Astrocyte (in vitro differentiated cells and primary cell): ENCODE measurements at places on chromosomes 2 and 18.

GRCh38 chr18:63763831-63764600 is 11.2 kb upstream of the SERPINB7 start:
- H3K4me1 ChIP-seq: peaks cover 7% of the 10 kb centered on the region
- H3K4me3 ChIP-seq: no peak overlapping the region
- H3K27me3 ChIP-seq: no peaks in the 10 kb centered on the region
- H3K27ac ChIP-seq: no peak overlapping the region

DNA sequence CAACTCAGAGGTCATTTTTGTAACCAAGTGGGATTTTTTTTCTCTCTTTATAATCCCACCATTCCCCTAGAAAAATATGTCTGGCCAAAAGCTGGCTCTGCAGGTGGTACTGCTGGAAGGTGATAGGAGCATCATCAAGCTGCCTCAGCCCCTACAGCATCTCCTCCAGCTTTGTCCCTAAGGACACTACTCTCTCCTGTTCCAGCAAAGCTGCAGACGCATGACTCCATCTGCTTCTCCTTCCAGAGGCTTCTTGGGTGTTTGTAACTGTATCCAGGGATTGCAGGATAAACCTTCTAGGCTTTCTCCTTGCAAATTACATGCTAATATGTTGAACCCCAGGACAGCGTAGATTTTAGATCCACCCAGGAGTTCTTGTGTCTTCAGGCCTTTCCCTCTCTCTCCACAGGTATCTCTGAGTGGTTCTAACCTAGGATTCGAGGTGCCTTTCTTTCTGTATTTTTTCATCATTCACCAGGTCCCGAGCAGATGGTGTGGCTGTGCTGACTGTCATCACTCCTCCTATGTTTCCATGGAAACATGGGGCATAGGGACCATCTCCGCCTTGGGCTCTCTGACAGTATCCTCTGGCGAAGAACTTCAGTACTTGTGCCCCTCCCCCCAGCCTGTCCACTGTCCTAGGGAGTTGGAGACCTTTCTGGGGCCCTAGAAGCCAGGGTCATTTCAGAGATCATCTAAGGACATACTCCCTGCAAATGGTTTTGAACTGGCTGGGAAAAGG is 34.3 kb downstream of the AFF3 start:
- no peaks in the 10 kb centered on the region for H3K27me3 ChIP-seq
- no peaks in the 10 kb centered on the region for H3K36me3 ChIP-seq
- H3K4me1 ChIP-seq: peaks cover 14% of the 10 kb centered on the region
- DNase-seq: no peak

DNA sequence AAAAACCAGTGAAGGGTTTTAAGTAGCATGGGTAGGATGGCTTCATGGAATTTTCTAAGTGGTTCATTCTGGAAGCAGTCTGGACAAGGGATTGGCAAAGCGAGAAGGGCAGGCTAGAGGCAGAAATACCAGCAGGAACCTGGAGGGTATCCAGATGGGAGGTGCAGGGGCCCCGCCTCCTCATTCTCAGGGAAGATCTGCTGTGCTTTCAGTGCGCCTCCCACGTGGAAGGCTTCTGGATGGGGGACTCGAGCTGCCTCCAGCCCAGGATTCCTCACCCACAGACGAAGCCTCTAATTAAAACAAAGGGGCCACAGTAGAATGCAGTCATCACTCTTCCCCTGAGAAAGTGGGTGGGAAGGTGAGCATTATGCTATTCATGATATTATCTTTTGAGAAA is 79.8 kb downstream of the VSNL1 start:
- H3K4me1 ChIP-seq: peaks cover 34% of the 10 kb centered on the region
- H3K27ac ChIP-seq: peak overlapping the region; percentile 62
- no peaks in the 10 kb centered on the region for H3K36me3 ChIP-seq
- H3K27me3 ChIP-seq: no peaks in the 10 kb centered on the region
- DNase-seq: peak; percentile 71

GRCh38 chr2:226652983-226653765 is 146.4 kb downstream of the IRS1 start:
- no peaks in the 10 kb centered on the region for H3K36me3 ChIP-seq
- peak overlapping the region; percentile 91 for H3K27ac ChIP-seq
- DNase-seq: peak; percentile 39
- H3K4me3 ChIP-seq: no peak overlapping the region
- H3K27me3 ChIP-seq: no peaks in the 10 kb centered on the region

- H3K36me3 ChIP-seq: no peaks in the 10 kb centered on the region
- H3K4me3 ChIP-seq: no peak overlapping the region
- peaks cover 12% of the 10 kb centered on the region for H3K27me3 ChIP-seq
- no peak overlapping the region for H3K27ac ChIP-seq
- no peaks in the 10 kb centered on the region for H3K4me1 ChIP-seq
- DNase-seq: no peak
Observed at GRCh38 chr2:43842866-43843226, 4.1 kb downstream of the ABCG8 start.

- H3K36me3 ChIP-seq: no peaks in the 10 kb centered on the region
- H3K27me3 ChIP-seq: no peaks in the 10 kb centered on the region
- no peak overlapping the region for H3K4me3 ChIP-seq
- H3K27ac ChIP-seq: no peak overlapping the region
- H3K4me1 ChIP-seq: no peaks in the 10 kb centered on the region
Observed at GRCh38 chr2:126843081-126843480, 55.6 kb upstream of the TEX51 start.

DNA sequence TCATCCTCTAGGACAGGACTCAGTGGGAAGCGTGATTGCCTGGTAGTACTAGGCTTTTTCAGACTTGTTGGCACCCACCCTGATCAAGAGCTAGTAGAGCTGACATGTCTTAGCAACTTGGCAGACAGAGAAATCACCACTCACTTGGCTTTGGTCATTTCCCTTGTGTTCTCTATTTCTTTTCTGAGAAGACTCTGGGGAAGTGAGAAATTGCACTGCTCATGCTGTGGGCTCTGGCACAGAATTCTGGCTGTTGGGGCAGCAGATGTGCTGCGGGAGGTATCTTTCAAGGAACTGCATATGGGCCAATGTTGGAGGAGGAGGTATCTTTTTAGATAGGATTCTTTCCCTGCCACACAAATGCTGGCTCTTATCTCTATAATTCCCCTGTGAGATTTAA is 529.1 kb upstream of the MEX3C start:
- H3K27ac ChIP-seq: no peak overlapping the region
- no peak for DNase-seq
- H3K4me1 ChIP-seq: no peaks in the 10 kb centered on the region

- H3K4me3 ChIP-seq: peak overlapping the region; percentile 98
- peak overlapping the region; percentile 89 for H3K27ac ChIP-seq
- H3K27me3 ChIP-seq: no peaks in the 10 kb centered on the region
- H3K4me1 ChIP-seq: peaks cover 6% of the 10 kb centered on the region
- H3K36me3 ChIP-seq: peaks cover 8% of the 10 kb centered on the region
Observed at GRCh38 chr2:229920011-229920641, 1.7 kb downstream of the TRIP12 start.

GRCh38 chr2:233824373-233824772 is 30.0 kb downstream of the HJURP start:
- no peaks in the 10 kb centered on the region for H3K36me3 ChIP-seq
- H3K27ac ChIP-seq: no peak overlapping the region
- no peaks in the 10 kb centered on the region for H3K4me1 ChIP-seq
- no peak for DNase-seq
- no peaks in the 10 kb centered on the region for H3K27me3 ChIP-seq

DNA sequence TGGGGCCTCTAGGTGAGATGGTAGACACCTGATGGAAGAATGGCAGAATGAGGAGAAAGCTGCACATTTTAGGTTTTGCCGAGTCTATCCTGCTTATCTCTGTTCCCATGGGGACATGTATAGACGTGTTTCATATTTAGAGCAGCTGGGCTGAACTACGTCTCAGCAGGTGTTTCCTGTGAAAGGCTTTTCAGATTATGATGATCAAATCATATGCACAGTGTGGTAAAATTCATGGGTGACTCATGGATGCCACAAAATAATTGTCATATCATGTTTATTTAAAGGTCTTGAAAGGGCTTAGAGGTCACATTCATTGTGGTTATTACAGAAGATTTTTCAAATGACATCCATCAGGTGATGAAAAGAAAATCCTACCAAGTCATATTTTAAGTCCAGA is 90.5 kb downstream of the ICOS start:
- H3K27ac ChIP-seq: no peak overlapping the region
- no peaks in the 10 kb centered on the region for H3K4me1 ChIP-seq
- peak; percentile 47 for DNase-seq

GRCh38 chr18:75854174-75854573 is 426.7 kb upstream of the SMIM21 start:
- no peak for DNase-seq
- H3K27me3 ChIP-seq: no peaks in the 10 kb centered on the region
- H3K36me3 ChIP-seq: no peaks in the 10 kb centered on the region
- no peak overlapping the region for H3K27ac ChIP-seq
- H3K4me3 ChIP-seq: no peak overlapping the region

- H3K4me3 ChIP-seq: no peak overlapping the region
- H3K27ac ChIP-seq: no peak overlapping the region
- no peak for DNase-seq
- H3K4me1 ChIP-seq: no peaks in the 10 kb centered on the region
- H3K36me3 ChIP-seq: no peaks in the 10 kb centered on the region
- peaks cover 40% of the 10 kb centered on the region for H3K27me3 ChIP-seq
Observed at GRCh38 chr2:240648650-240649275, 23.5 kb downstream of the GPR35 start.

DNA sequence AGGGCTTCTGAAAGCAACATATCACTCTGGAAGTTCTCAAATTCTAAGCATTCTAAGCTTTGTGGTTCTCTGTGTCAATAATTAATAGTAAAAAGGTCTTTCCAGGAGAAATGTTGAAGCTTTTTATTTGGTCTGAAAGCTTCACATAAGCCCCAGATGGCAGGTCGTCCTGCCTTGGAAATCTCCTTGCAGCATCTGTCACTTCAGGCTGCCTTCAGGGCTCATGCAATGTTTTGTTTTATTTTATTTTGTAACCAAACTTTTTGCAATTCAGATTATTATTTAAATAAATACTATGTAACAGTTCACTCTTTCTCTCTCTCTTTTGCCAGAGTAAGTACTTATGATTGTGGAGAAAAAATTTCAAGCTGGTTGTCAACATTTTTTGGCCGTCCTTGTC is 46.7 kb upstream of the FHOD3 start:
- DNase-seq: no peak
- no peak overlapping the region for H3K27ac ChIP-seq
- H3K36me3 ChIP-seq: no peaks in the 10 kb centered on the region
- no peak overlapping the region for H3K4me3 ChIP-seq
- no peaks in the 10 kb centered on the region for H3K27me3 ChIP-seq

DNA sequence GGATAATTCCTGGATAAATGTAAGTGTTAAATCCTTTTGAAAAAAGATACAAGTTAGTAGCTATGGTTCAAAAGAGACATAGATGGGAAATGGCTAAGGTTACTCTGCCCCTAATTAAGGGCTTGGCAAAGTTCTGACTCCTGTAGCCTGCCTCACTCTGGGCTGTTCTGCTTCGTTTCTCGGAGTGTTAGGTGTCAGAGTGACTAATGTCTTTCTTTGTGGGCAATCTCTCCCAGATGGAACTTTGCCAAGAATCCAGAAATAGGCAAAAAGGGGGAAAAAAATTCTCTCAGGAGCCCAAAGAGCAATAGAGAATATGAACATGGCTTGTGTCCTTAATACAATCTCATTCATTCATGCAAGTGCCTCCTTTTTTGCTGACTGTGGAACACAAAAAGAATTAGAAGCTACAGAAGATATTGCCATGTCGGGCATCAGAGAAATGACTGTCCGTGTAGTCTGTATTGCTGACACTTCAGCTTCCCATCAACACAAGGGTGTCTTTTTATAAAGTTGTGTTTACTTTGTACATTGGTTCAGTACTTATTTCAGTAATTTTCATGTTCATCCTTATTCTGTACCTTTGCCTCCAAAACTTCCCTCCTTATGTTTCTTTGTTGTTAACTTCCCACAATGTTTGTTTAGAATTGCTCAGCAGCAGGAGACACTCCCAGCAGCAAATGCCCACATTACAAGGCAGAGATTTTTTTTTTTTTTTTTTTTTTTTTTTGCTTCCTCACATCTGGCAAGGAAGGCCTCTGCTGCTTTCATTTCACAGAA is 134.0 kb downstream of the FTCDNL1 start:
- no peak for DNase-seq
- no peaks in the 10 kb centered on the region for H3K27me3 ChIP-seq
- H3K4me3 ChIP-seq: no peak overlapping the region
- H3K36me3 ChIP-seq: no peaks in the 10 kb centered on the region
- H3K4me1 ChIP-seq: no peaks in the 10 kb centered on the region

DNA sequence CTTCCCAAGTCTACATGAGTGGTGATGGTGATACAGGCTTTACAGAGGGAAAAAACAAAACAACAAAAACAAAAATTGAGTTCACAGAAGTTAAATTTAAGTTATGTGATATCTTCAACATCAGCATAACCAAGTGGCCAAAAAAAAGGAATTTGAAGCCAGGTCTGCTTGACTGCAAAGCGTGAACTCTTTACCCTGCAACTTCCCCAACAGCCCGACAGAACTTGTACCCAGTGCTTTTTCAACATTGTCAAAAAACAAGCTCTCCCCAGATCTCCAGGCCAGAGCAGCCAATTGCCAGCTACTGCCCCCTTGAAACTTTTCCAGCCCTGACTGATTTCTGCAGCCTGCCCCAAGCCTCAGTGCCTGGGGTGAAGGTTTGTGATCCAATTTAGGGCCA is 76.7 kb downstream of the RNF144A start:
- DNase-seq: no peak
- H3K27me3 ChIP-seq: no peaks in the 10 kb centered on the region
- no peaks in the 10 kb centered on the region for H3K4me1 ChIP-seq
- no peak overlapping the region for H3K4me3 ChIP-seq

DNA sequence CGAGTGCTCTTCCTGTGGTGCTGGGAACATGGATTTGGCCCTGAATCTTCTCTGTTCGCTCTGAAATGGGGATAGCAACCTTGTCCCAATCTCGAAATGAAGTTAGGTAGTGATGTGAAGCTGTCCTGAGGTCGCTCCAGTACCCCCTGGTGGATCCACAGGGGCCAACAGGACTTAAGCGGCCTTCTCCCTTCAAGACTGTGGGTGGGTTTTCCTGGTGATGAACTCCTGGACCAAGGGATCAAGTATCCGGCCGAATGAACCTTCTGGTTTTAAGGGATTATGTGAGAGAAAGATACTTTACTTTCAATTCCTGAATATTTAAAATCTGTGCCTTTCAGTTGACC is 156.5 kb downstream of the NAPG start:
- no peak overlapping the region for H3K4me3 ChIP-seq
- H3K27ac ChIP-seq: no peak overlapping the region
- no peaks in the 10 kb centered on the region for H3K36me3 ChIP-seq
- no peak for DNase-seq

GRCh38 chr2:156279446-156280150 is 52.9 kb downstream of the NR4A2 start:
- no peak overlapping the region for H3K27ac ChIP-seq
- no peaks in the 10 kb centered on the region for H3K27me3 ChIP-seq
- no peaks in the 10 kb centered on the region for H3K4me1 ChIP-seq
- no peak overlapping the region for H3K4me3 ChIP-seq
- H3K36me3 ChIP-seq: no peaks in the 10 kb centered on the region

DNA sequence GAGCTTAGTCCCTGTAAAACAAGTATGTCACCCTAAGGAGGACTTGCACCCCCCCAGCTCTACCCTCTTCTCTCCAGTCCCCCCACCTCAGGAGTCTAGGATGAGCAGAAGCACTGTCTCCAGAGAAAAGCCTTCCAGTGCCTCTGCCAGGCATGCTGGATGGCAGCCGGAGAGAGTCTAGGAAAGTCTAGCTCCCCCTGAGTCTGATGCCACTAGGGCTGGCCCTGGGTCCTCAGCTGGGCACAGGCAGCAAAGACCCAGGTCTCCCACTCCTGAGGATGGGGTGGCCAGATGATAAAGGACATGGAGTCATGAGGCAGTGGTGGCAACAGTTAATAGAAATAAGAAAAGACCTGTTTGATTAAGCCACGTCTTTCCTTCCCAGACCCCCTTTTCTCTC is 225.6 kb downstream of the CYP26B1 start:
- no peaks in the 10 kb centered on the region for H3K4me1 ChIP-seq
- no peaks in the 10 kb centered on the region for H3K27me3 ChIP-seq
- H3K4me3 ChIP-seq: no peak overlapping the region
- DNase-seq: no peak
